Bone marrow (tissue), 2 donors: ENCODE measurements at places on chromosomes 11 and 22.

GRCh38 chr11:15038963-15039362 is 34.4 kb upstream of the CALCB start:
- DNase-seq = no peak

DNA sequence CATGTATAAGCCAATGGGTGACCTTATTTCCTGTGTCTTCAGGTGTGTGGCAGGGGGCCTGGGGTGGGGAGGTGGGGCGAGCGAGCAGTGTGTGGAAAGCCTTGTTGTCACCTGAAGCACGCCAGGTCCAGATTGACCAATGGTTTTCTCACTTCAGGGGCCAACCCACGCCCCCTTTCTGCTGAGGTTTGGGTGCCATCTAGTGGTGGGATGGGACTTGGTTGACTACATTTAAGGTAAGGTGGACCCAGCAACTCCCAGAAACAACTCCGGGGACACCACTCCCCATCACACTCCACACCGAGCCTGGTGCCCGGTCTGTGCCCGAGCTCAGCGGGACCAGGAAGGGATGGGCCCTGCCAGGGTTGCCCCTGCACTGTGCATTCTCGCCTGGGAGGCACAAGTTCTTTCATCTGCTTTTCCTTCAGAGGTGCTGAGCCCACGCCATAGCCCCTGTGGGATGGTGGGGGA is 40.0 kb downstream of the TPCN2 start:
- DNase-seq = peak; percentile 37

- DNase-seq = no peak
Observed at GRCh38 chr11:119380160-119380826, 1.2 kb downstream of the USP2 start.

DNA sequence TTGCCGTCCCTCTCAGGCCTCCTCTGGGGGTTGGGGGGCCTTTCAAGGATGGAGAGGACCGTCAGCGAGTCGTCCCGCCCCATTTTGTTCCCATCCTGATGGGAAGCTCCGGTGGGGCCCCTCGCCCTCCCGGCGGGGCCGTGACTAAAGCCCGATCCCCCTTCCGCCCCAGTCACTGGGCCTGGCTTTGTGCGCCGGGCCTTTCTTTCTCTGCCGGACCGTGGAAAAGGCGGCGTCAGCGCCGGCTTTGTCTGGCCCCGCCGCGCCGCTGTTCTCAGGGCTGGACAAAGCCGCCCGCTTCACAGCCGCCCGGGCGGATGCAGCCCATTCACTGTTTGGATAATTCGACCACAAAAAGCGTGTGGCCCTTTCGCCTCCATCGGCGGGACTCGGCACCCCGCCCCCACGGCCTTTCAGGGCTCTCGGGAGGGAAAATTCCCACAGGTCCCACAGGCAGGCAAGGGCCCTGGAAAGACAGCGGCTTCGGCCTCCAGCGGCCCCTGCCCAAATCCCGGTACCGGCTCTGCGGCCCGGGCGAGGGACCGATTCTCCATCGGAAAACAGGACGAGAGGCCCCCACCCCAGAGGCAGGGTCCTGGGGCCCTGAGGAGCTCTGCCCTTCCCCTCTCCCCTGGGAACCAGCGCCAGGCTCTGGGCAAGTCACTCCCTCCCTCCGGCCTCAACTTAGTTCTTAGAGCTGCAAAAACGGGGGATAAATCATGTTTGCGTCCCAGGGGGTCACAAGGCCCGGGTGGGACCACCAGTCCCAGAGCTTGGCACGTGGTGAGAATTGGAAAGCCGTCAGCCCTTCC is 87.2 kb downstream of the WNT7B start:
- DNase-seq = no peak

DNA sequence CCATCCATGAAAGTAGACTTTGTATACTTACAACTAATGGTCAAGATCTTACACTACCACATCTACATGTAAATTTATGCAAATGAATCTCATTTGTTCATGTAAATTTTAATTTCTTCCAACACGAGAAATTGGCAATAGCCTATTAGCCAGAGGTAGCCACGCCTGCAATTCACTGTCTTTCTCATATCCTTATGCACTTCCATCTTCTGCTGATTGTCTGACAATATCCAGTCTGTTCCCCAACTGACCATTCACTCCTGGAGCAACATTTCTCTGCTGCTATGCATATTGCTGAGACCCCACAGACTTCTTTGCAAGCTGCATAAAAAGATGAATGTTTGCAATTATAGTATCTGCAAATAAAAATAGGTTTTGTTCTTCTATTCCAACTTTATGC is 2.5 kb downstream of the NNMT start:
- no peak for DNase-seq
